ENCODE measurements at places on chromosomes 12 and 14.
A peak's percentile ranks its signal among the peaks of the same experiment; 100 is the strongest.

GRCh38 chr12:106841510-106842302, 67.2 kb downstream of the RIC8B start:
- DNase-seq: no peak

- no peak for DNase-seq
These were observed 770 bp downstream of the ABHD4 start for GRCh38 chr14:22598896-22599244.

GRCh38 chr12:91331371-91331770, 148.8 kb upstream of the DCN start:
- DNase-seq: no peak

DNA sequence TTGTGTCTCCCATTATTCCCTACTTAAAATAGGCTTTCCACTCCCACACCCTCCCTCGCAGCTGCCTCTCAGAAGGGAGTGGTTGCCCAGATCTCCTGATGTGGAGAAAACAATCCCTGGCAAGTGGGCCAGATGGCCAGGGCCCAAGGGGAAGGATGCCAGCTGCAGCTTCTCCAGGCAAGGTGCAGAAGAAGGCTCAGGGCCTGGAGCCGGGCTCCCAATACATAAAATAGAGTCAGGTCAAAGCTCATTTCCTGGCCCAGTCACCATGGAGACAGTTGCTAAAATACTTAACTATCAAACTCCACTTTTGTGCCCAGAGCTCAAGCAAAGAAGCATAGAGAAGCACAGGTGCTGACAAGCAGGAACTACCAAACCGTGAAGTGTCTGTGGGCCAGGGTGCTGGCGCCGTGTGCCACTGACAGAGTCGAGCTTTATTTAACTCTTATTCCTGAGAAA, 45.7 kb upstream of the ITPR2 start:
- DNase-seq: no peak

- no peak for DNase-seq
These were observed 22.6 kb upstream of the PKP2 start for GRCh38 chr12:32918890-32919801.

DNA sequence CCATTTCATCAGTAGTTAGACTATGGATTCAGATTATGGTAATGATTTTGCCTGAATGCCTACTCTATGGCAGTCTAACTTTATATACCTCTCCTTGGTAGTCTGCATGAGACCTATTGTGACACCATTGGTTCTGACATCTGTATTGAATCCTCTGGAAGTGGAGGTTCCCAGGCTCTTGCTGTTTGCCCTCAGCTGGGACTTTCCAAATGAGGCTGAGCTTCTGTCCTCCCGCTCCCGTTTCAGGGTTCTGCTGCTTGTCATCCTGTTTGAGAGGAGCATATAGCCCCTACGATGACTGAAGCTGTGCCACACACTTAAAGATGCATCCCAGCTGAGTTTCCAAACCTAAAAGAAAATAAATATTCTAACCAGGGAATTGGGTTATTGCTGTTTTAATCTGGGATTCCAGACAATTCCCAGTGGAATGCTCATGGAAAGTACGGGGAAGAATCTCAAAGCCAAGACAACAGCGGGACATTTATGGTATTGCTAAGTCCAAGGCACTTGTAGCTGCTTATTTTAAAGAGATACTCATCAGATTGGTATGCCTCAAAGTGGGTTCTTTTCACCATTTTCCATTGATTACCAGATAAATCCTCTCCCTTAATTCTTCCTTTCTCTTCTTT, 105.9 kb downstream of the ETV6 start:
- DNase-seq: no peak

- no peak for DNase-seq
These were observed 101.1 kb downstream of the ZFP36L1 start for GRCh38 chr14:68691792-68692118.

DNA sequence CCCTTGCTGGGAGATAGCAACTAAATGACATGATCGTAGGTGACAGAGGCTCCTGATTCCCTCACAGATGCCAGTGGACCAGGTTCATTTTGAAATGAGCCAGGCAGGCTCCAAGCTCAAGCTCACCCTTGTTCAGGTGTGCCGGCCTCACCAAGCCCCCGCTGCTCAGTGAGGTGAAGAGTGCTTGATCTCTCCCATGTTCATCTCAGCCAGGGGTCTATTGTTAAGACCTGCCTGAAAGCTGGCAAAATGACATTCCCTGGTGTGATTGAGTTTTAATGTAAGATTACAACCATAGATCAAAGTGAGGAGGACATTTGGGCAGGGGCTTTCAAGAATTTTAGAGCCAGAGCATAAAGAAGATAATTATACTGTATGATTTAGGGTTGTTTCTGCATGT, 497.9 kb downstream of the EGLN3 start:
- DNase-seq: no peak

DNA sequence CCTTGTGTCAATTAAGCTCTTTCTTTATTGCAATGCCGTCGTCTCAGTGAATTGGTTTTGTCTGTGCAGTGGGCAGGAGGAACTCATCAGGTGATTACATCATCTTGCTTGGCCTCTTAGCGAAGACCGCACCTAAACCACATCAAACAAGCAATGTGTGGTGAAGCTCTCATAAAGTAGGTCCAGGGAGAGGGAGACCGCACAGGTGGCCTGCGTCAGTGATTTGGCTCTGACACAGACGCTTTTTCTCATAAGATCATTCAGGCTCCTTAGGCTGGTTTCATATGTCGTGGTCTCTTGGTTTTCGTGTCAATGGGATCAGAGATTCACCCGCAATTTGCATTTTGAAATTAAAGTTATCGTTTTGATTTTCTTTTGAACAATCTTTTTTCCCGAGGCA, 6.7 kb upstream of the TESC start:
- no peak for DNase-seq

DNA sequence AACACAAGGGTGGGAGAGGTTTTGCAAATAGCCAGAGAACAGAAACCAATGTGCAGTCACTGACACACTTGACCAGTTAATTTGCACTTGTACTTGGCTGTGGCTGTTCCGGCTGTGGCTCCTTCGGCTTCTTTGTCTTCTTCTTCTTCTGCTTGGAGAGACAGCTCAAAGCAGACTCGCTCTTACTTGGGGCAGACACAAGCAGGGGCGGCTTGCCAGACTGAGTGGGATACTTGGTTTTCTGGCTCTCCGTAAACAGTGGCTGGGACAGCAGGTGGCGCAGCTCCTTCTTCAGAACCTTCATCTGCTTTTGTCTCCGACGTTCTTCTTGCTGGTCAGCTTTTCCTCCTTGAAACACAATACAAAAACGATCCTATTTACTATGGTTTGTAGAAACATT, 25.0 kb downstream of the OTUB2 start:
- no peak for DNase-seq

GRCh38 chr14:102258136-102258535, 46.8 kb downstream of the MOK start:
- DNase-seq: no peak

DNA sequence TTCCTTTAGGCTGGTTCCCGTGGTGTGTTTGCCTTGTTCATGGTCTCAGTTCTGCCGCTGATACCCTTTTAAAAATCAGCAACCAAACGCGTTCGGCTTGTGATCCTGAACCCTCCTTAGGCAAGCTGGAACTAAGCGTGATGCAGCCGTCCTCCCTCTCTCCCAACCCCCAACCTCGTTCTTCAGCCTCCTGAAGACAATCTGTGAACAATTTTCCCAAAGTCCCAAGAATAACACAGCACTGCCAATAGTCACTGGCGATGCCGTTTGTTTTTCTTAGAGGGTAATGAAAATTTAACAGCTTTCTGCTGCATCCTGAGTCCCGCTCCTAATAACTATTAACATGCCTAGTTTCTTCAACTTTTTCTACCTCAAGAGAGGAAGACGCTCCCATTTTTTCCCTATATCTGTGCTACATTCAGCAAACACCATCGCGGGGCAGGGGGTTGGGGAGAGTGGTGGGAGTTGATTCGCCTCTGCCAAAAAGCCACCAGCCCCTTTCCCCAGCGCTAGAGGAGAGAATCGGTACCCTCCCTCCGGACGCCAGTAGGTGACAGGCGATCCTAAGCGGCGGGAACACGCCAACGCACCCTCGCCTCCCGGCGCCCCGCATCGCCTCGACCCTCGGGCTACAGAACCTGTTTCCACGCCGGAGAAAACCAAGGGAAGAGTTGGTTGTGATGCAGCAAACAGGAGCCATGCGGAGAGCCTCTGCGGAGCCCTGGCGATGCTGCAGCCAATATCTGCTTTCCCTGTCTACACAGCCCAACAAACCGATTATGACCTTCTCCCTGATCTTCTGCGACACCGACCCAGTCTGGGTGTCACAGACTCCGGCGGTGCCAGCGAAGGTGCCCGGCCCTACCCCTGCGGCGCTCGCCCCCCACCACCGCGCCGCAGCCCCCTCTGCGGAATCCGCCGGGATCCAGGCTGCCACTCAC, 752 bp downstream of the PRICKLE1 start:
- no peak for DNase-seq

- DNase-seq: no peak
These were observed 11.3 kb downstream of the RAB15 start for GRCh38 chr14:64960762-64961276.

DNA sequence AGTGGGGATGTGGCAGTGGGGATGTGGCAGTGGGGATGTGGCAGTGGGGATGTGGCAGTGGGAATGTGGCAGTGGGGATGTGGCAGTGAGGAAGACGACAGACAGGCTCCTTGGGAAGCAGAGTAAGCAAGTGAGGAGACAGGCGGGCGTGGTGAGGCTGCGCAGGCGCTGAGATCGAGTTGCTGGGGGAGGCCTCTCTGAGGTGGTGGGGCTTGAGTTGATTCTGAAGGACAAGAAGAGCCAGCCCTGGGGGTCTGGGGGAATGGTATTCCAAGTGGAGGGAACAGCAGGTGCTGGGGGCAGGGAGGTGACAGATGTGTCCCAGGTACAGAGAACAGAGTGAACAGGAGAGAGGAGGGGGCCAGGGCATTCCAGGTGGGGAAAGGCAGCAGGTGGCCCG, 33.8 kb upstream of the TSPAN9 start:
- peak; percentile 64 for DNase-seq

DNA sequence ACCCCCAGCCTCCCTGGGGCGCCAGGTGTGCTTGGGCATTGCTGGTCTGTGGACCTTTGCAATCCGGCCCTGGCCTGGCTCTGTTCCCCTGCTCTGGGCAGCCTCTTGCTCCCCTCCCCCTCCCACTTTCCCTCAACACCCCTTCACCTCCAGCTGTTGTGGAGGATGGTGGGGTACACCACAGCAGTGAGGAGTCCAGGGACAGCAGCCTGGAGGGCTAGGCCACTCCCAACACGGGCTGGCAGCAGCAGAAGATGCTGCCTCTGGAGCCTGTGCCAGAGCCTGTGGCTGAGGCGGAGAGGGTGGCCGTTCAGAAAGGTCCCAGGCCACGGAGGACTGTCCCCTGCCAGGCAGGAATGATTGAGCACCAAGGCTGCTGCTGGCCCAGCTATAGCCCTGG, 7.6 kb downstream of the ZBTB42 start:
- no peak for DNase-seq

DNA sequence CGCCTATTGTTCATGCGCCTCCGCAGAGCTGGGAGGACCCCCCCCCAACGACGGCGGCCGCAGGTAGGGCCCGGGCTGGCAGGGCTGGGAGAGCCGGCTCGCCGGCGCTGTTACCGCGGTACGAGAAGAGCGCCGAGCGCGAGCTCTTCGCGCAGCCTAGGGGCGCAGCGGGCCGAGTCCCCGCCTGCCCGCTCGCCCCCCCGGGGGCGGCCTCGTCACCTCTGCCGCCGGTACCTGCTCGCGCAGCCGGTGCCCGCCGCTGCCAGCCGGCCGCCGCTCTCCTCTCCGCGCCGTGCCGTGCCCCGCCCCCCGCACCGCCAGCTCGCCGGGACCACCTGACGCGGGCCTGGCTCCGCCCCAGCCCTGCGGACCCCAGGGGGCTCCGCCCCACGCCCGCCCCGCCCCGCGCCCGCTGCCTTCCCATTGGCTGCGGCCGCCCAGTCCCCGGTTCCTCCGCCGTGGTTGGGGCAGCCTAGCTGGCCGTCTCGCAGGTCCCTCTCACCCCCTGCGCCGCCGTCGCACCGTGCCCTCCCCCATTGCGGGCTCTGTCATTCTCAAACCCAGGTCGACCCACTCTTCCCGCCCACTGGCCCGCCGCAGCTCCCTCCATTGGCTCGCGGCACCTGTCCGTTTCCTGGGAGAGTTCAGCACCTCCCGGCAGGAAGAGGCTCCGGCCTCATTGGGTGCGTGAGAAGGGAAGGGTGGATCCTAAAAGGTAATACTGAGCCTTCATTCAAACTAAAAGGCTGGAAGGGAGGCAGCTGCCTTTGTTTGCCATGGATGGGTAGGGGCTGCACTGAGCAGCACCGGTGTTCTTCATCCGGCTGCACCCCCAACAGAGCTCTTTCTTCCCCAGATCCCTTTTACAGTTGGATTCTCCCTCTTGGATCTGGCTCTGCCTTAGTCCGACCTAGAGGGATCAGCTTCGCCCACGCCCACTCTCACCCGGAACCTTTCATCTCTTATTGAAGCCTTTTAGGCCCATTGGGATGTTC, at the start of gene MAP3K9:
Gene MAP3K9 (minus strand): TSS at position 289 of the 995 bp plus-strand sequence. CDS start 342 bp downstream, outside the sequence.
- DNase-seq: peak; percentile 100

GRCh38 chr12:102401087-102401486, 79.3 kb downstream of the IGF1 start:
- DNase-seq: no peak

GRCh38 chr14:95308073-95308472, 11.6 kb downstream of the CLMN start:
- DNase-seq: no peak

DNA sequence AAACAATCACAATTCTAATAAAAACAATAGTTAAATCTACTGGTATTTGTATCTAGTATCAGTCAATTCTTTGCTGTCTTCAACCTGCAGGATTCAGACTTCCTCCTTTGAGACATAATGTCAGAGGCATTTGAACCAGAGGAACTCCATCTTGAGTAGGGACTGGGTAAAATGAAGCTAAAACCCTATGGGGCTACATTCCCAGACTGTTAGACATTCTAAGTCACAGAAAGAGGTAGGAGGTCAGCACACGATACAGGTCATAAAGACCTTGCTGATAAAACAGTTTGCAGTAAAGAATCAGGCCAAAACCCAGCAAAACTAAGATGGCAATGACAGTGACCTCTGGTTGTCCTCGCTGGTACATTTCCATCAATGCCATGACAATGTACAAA, 48.2 kb upstream of the MAP3K9 start:
- no peak for DNase-seq

DNA sequence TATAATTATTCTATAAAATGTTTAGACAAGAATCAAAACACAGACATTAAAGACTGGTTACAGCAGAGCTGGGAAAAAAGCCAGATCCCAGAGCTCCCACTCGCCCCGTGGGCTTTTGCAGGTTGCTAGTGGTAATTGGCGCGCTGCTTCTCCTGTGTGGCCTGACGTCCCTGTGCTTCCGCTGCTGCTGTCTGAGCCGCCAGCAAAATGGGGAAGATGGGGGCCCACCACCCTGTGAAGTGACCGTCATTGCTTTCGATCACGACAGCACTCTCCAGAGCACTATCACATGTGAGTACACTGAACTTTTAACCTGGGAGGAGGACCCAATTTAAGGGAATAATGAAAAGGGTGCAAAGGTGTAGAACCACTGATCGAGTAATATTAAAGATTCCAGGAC, 7.5 kb downstream of the TMEM52B start:
- no peak for DNase-seq
